ENCODE measurements at places on chromosomes 5 and 9. TPM values are rescaled to one million over a fixed set of nuclear protein-coding genes. Genes with fewer than 3 reads are reported as not detected.

- DNase-seq: no peak
These were observed 5.7 kb downstream of the NIPSNAP3B start for GRCh38 chr9:104769655-104770054.

- peak; percentile 74 for DNase-seq
These were observed 5.6 kb upstream of the SPARC start for GRCh38 chr5:151692312-151692711.

Gene FGFR4
- total RNA-seq: 14.7 TPM

- DNase-seq: no peak
These were observed 30.4 kb upstream of the B4GALT1 start for GRCh38 chr9:33197279-33198152.

Gene FLT4
- total RNA-seq: not detected

Gene ANKRA2
- total RNA-seq: 15.5 TPM

DNA sequence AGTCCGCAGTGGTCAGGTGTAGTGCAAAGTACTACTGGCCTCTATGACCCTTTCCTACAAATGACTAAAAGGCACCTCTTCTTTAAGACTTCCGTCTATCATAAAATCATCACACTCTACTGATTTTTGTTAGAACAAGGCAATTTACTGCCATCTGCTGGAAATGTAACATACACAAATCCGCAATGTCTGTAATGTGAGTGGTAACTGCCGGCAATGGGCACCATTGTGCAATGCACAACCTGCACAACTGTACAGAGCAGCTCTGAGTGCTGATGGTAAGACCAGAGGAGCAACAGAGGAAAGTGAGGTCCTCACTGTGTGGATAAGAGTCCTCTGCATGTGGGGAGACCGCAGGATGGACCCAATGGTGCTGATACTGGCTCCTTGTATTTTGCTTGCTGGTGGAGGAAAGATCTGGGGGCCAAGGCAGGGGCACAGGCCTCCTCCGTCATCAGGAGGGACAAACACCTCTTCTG, 103.7 kb downstream of the ATPSCKMT start:
- peak; percentile 21 for DNase-seq

GRCh38 chr9:127856094-127856728, 1.8 kb upstream of the ENG start:
- no peak for DNase-seq

DNA sequence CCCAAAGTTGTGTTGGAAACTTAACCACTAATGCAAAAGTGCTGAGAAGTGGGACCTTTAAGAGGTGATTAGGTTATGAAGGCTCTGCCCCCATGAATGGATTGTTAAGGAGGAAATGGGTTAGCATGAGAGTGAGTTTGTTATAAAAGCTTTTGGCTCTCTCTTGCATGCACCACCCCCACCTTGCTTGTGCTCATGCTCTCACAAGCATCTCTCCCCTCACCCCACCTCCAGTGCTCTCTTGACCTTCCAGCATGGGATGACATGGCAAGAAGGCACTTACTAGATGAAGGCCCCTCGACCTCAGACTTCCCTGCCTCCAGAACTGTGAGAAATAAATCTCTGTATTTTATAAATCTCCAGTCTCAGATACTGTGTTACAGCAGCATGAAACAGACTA, 52.8 kb downstream of the RICTOR start:
- no peak for DNase-seq

Gene PCA3
- not detected for total RNA-seq

GRCh38 chr5:149799119-149799623, 69.1 kb downstream of the PPARGC1B start:
- peak; percentile 43 for DNase-seq

GRCh38 chr5:142697356-142698255, 11.7 kb upstream of the FGF1 start:
- no peak for DNase-seq

- no peak for DNase-seq
These were observed 71.1 kb upstream of the CD180 start for GRCh38 chr5:67267512-67268216.

- DNase-seq: peak; percentile 86
These were observed 567.3 kb upstream of the KLF4 start for GRCh38 chr9:108056805-108057386.

DNA sequence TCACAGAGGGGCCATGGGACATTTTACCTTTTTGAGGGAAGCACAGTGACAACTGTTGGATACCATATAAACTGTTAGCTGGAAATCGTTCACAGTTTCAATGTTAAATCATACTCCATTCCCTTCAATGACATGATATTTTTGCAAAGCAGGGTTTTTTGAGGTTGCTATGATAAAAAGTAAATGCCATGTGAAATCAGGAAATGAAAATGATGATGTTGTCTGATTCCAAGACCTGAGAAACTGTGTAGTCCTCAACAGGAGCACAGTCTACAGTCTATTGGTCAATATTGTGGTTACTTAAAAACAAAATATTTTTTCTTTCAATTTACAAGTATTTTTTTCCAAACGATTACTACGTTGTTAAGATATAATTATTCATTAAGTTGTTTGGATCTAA, 24.0 kb upstream of the ADAM19 start:
- no peak for DNase-seq

Gene TGFBI
- total RNA-seq: 430 TPM

DNA sequence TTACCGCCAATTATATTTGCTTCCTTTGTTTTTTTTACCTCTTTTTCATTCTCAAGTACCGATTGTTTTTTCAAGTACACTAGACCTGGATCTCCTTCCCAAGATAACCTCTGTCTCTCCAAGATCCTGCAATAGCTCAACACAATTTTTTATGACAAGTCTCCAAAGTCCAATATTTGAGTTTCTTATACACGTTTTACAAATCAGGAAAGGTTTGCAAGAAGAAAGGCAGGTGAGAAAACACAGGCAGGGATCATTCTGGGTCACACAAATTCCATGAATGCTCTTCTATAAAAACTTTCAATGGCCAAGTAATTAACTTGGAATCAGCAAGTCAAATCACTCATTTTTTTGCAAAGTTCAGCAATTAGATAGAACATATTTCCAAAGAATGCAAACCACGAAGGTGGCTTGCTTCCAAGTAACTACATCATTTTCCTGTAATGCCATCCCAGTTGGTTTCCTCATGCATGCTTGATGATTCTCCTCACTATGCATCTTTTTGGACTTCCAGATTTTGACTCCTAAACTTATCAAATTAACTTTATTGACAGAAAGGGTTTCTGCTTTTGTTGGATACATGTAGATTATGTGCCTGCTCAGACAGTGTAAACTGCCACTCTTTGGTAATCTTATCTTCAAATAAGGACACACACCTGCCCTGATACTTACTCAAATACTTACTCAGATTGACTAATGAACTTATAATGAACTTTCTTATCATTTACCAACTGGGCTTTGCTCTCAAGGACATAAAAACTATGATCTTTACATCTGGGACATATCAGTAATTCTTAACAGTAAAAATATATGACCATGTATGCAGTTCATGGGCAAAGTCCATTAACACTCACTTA, 24.7 kb upstream of the IFNE start:
- peak; percentile 75 for DNase-seq

DNA sequence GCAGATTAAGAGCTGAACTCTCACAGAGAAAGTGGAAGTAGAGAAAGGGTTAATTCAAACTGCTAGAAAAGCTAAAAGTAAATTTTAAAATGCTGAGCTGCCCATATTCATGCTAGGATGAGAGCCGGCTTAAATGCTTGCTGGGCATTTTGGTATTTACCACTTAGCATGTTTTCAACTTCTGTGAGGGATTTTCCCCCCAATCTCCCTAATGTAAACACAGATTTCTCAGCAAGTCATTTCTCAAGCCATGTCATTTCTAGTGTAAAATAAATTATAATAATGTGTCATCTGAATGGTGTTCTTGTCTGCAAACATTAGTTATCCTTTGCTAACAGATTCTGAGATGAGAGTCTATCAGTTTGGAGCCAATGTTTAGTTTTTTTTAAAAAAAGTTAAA, 22.3 kb downstream of the RPS23 start:
- no peak for DNase-seq

DNA sequence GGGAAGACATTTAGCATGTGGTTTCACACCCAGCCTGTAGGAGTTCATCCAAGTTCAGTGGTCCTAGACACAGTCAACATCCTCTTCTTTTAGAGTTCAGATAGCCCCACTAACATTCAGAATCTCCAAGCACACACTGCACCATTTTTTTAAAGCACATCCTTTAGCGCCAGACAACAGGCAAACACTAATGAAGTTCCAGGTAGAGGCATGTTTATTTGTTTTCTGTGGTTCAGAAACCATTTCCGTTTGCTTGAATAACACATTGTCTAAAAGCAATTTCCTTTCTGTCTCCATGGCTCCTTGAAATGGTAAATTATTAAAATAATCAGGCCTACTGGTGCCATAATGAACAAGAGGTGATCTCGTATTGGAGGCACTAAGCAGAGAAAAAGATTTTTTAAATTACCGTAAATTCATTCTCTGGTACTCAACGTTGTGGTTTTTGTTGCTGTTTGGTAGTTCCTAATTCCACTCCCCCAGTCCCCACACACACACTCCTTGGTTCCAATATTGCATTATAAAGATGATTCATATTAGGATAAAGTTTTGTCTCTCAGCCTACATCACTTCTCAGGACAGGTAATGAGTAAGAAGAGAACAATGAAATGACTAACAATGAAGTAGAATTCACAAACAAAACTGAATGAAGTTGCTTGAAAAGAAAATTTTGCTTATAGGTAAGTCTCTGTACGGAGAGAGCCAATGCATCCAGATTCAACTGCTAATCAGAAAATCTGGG, 153.1 kb downstream of the PCSK1 start:
- no peak for DNase-seq
